ENCODE measurements at places on chromosomes 6 and 20.

GRCh38 chr6:148112851-148113319, 229.8 kb upstream of the SASH1 start:
- DNase-seq: no peak

DNA sequence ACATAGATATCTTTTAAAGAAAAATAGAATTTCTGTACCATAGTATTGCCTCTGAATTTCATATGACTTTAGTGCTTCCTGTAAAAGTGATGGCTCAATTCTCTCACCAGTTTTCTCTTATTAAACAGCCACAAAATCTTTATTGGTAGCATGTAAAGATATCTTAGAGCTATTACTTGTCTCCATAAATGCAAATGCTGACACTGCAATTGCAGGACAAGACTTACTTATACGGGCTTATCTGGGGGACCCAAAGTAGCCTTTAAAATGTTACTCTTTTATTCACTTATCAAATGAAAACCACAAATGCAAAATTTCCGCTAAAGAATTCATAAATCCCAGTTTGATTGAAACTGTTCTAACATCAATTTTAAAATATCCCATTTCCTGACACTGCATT, 287.1 kb upstream of the SPTLC3 start:
- no peak for DNase-seq

GRCh38 chr20:4864311-4864752, 137.0 kb downstream of the SLC23A2 start:
- no peak for DNase-seq

DNA sequence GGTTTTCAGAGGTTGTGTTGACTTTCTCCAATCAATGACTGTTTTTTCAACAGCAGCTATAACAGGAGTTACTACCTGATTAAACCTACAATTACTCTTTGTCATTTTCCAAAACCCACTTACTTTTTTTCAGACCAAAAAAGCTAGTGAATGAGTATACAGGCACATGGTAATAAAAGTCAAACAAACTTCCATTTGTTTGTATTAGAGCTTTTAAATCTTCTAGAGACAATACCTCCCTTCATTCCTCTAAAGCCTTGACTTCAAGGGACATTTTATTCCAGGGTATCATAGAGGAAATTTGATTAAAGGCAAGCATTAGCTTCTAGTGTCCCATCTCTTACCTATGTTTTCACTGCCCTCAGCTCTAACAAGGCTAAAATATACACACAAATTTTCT, 52.7 kb downstream of the IL22RA2 start:
- DNase-seq: no peak

DNA sequence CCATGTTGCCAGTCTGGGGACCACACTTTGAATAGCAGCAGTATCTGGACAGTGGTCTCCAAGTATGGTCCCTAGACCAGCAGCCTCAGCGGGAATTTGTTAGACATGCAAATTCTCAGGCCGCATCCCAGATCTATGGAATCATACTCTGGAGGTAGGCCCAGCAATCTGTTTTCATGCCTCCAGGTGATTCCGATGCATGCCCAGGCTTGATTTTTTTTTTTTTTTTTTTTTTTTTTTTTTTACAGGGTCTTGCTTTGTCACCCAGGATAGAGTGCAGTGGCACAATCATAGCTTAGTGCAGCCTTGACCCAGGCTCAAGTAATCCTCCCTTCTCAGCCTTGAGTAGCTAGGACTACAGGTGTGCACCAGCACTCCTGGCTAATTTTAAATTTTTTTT, 682 bp upstream of the SLA2 start:
- no peak for DNase-seq
